Choroid plexus epithelial cell (primary cell): ENCODE measurements at places on chromosomes 13 and 19.
A peak's percentile ranks its signal among the peaks of the same experiment; 100 is the strongest.

GRCh38 chr19:31232871-31233270, 116.4 kb downstream of the TSHZ3 start:
- DNase-seq, result peak; percentile 88

DNA sequence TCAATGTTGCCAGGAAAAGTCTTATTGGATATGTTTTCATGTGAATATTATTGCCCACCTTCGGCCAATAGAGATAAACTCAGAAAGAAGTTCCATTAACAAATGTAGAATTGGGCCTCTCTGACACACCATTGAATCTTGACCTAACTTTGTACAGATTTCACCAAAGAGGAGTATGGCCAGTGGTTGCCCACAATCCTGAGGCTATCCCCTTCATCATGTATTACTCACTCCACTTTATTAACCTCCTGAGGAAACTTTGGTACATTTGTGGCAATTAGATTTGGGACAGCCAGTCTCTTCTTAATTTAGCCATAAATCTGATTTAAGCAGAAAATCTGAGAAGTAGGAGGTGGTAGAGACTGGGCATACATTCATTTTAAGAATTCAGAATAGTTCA, 53.3 kb upstream of the POSTN start:
- no peak for DNase-seq

- DNase-seq, result no peak
These were observed 28.3 kb downstream of the CNMD start for GRCh38 chr13:52711286-52711685.

DNA sequence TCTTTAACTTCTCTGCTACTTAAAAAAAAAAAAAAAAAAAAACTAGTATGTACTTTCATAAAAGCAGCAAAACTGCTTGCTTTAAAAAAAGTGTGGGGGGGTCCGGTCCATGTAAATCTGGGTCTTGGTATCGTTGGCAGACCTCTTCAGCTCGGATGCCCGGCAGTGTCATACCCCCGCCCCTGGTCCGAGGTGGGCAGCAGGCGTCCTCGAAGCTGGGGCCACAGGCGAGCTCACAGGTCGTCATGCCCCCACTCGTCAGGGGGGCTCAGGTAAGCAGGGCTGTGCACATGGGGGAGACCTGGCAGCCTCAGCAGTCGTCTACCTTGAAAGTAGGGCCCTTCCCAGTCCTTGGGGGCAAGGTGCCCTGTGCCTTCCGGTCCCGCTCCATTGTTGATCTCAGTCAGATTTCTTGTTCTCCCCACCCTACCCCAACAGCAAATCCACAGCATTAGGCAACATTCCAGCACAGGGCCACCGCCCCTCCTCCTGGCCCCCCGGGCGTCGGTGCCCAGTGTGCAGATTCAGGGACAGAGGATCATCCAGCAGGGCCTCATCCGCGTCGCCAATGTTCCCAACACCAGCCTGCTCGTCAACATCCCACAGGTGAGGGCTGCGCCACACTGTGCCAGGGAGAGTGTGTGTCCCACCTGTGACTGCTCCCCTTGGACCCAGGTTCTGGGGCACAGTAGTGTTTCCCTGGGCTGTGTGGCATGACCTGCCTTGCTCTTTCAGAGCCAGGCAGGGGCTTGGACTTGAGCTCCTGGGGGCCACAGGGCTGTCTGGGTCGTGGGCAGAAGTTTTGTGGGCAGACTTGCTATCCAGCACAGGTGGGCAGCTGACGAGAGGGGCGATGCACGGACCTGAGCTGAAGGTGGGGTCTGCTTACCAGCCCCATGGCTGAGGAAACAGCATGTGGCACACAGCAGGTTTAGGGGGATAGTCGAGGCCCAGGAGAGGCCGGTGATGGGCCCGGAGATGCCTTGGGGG, 19.4 kb downstream of the TSSK6 start:
- DNase-seq, result no peak

DNA sequence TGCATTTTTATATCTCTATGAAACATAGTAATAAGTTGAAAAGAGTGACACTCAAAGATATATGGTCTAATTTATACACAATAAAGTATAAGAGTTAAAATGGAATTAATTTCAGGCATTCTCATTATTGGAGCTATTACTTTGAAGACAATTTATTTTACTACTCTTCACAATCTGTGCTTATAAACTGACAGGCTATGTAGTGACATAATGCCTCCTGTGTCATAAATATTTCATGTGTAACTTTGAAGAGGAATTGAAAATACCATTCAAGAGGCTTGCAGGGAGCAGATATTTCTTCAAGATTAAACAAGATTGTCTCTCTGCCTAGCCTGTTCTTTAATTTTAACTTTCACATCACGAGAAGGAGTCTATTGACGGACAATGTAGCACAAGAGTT, 1881.5 kb upstream of the PCDH20 start:
- DNase-seq, result no peak

DNA sequence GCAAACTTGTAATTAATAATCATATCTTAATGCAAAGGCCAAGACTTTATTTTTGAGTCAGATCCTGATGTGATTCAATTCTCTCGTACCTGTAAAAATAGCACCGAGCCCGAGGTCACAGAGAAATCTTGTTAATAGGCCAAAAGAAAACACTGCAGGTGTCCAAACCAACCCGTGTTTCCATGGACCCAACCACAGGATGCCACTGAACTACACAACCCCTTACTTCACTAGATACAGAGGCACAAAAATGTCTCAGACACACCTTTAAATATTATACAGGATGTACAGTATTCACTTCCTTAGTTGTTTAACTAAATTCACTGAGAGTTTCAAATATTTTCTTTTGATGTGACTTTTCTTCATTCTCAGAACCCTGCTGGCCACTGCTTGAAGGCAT, 530.9 kb downstream of the MYO16 start:
- no peak for DNase-seq
